ENCODE measurements at places on chromosomes 16 and 17.

GRCh38 chr17:51435641-51436091, 175.3 kb downstream of the UTP18 start:
- peak; percentile 62 for DNase-seq

DNA sequence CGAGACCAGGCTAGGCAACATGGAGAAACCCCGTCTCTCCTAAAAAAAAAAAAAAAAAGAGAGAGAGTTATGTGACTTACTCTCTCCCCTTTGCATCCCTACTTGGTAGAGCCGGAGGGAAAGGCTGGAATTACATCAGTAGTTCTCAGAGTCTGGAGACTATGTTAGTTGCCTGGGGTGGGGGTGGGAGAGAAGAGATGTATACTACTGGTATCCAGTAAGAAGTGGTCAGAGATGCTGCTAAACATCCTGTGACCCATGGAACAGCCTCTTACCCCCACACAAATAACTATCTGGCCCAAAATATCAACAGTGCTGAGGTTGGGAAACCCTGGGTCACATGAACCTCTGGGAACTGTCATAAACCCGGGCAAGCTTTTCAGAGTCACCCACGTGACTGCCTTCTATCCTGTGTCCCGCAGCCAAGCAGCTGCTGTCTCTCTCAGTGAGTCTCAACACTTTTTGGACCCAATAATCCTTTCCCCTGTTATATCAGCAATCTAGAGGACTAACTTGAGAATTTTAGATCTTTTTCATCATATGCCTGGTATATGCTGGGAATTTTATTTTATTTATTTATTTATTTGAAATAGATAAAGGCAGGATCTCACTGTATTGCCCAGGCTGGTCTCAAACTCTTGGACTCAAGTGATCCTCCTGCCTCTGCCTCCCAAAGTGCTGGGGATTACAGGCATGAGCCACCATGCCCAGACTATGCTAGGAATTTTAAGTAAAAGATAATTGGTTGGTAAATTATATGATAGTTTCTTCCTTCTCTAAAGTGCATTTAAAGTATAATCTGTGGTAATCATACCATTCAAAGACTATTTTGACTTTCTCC, 8.7 kb downstream of the EIF1 start:
- no peak for DNase-seq

DNA sequence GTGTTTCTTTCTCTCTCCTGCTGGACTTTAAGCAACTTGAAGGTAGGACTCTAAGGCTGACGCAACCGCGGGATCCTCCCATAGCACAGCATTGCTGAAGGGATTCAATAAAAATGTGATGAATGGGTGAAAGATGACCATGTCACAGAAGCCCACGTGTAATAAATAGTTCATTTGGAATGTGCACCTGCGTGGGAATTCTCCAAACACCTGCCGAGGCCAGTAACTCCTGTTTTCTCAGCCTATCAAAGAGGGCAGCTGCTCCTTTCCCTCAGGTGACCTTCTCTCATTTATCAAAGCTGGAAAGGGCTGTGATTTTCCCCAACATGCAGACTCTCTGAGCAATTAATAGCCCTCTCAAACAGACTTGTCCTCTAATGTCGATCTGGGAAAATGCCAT, 235.7 kb downstream of the STX8 start:
- DNase-seq = no peak

GRCh38 chr16:11391576-11391975, 46.3 kb downstream of the RMI2 start:
- DNase-seq = peak; percentile 83

DNA sequence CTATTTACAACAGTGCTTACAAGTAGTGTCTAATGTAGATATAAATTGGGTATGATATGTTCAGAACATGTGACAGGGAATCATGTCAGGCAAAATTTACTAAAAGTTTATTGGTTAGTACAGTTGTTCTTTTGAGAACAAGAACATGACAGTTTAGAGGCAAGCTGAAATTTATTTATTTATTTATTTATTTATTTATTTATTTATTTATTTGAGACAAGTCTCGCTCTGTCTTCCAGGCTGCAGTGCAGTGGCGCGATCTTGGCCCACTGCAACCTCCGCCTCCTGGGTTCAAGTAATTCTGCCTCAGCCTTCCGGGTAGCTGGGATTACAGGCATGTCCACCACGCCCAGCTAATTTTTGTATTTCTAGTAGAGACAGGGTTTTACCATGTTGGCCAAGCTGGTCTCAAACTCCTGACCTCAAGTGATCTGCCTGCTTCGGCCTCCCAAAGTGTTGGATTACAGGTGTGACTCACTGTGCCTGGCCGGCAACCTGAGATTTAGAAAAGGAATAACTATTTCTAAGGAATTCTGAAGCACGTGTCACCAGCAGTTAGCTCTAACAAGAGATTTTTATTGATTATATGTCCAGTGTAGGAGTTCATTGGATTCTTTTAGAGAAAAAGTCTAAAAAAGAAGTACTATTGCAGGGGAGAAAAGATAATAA, 24.9 kb downstream of the MRTFB start:
- DNase-seq = no peak

DNA sequence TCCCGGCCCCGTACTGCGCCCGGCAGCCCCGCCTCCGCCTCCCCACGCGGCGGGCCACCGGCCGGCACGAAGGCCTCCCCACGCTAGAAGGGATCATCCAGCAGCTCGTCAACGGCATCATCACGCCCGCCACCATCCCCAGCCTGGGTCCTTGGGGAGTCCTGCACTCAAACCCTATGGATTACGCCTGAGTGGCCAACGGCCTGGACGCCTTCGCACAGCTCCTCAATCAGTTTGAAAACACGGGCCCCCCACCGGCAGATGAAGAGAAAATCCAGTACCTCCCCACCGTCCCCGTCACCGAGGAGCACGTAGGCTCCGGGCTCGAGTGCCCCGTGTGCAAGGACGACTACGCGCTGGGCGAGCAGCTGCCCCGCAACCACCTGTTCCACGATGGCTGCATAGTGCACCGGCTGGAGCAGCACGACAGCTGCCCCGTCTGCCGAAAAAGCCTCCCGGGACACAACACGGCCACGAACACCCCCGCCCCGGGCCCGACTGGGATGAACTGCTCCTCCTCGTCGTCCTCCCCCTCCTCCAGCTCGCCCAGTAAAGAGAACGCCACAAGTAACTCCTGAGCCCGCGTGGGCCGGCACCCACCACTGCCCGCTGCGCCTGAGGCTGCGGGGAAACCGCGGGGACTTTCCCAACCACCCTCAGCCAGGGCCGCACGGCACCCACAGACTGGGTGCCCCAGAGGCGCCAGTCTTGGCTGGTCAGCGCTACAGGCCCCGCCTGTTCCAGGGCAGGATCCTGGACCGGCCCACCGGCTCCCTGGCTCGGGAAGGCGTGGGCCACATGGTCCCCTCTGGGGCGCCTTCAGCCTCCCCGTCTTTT, 39.0 kb upstream of the AKAP1 start:
- no peak for DNase-seq

GRCh38 chr17:336110-337021, 16.2 kb downstream of the RPH3AL start:
- no peak for DNase-seq

GRCh38 chr17:16044487-16044886, 44.9 kb downstream of the TTC19 start:
- DNase-seq = no peak

DNA sequence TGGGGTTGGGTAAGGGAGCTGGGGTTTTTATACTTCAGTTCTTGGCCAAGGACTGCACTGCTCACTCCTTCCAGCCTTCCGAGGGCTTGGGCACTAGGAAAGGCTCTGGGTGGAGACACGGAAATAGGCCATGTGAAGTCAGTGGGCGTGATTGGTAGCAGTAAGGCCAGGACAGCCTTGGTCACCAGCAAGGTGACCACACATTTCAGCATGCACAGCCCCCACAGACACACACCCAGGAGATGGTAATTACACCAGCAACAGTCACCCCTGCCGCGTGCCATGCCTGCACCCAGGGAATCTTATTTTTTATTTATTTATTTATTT, 252.5 kb downstream of the SEC14L1 start:
- no peak for DNase-seq

GRCh38 chr17:36566081-36566480, 21.4 kb downstream of the GGNBP2 start:
- no peak for DNase-seq

DNA sequence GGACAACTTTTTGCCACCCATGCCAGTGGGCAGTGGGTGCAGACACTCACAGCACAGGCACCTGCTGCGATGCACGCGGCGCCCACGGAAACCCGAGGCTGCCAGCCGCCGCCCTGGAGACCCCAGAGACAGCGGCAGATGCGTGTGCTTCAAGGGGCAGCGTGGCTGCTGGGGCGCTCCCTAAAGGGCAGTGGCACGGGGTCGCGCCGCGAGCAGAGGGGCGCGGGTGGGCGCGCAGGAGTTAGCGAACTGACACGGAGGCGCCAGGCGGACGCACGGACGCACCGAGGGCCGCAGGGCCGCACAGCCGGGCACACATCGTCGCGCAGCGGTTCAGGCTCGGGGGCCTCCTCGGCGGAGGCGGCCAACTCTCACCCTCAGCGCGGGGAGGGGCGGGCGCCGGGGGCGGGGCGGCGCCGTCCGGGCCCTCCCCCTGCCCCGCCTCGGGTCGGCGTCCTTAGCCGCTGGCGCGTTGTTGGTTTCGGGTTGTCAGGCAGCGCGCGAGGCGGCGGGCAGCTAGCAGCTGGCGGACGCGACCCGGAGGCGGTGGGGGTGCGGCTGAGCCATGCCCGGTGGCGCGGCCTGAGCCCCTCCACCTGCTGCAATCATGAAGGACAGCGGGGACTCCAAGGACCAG, at the start of gene KIF19:
TSS of gene KIF19 (plus strand) at position 484 of the 637 bp plus-strand sequence. CDS start at position 608, 124 bp downstream.
- DNase-seq = peak; percentile 74

- DNase-seq = no peak
Observed at GRCh38 chr16:70665806-70666735, 19.7 kb downstream of the IL34 start.

DNA sequence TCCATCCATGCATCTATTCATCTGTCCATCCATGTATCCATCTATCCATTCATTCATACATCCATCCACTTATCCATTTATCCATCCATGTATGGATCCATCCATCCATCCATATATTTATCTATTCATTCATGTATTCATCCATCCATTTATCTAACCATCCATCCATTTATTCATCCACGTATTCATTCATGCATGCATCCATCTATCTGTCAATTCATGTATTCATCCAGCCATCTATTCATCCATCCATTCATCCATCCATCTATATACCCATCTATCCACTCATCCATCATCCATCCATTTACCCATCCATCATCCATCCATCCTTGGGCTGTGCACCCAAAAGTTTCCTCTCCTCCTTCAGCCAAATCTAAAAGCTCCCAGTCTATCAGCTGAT, 43.4 kb downstream of the GDE1 start:
- no peak for DNase-seq

DNA sequence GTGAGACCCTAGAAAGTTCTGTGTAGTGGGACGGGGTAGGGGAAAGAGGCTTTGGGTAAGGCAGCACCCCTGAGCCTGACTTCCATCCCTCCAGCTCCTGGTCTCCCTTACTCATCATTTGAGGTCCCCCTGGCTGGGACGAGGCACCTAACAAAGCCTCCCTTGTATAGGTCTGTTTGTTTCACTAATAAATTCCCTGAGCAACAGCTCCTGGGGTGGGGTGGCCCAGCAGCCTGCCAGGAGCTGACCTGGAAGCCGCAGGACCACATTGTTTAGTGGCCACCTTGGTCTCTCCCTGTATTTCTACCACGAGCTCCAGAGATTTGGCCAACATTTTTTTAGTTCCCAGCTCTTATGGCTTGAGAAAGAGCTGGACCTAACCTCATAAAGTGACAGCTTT, 7.2 kb downstream of the PRR15L start:
- DNase-seq = no peak

- no peak for DNase-seq
Observed at GRCh38 chr16:4792951-4793513, 2.1 kb upstream of the SMIM22 start.

- no peak for DNase-seq
Observed at GRCh38 chr16:77788181-77789084, at the start of gene VAT1L. Gene VAT1L (plus strand): TSS chr16:77788564. CDS start chr16:77788683, 119 bp downstream.

- no peak for DNase-seq
Observed at GRCh38 chr16:787321-787966, 737 bp downstream of the RPUSD1 start.

- DNase-seq = no peak
Observed at GRCh38 chr17:10776381-10776780, 27.5 kb downstream of the TMEM238L start.

DNA sequence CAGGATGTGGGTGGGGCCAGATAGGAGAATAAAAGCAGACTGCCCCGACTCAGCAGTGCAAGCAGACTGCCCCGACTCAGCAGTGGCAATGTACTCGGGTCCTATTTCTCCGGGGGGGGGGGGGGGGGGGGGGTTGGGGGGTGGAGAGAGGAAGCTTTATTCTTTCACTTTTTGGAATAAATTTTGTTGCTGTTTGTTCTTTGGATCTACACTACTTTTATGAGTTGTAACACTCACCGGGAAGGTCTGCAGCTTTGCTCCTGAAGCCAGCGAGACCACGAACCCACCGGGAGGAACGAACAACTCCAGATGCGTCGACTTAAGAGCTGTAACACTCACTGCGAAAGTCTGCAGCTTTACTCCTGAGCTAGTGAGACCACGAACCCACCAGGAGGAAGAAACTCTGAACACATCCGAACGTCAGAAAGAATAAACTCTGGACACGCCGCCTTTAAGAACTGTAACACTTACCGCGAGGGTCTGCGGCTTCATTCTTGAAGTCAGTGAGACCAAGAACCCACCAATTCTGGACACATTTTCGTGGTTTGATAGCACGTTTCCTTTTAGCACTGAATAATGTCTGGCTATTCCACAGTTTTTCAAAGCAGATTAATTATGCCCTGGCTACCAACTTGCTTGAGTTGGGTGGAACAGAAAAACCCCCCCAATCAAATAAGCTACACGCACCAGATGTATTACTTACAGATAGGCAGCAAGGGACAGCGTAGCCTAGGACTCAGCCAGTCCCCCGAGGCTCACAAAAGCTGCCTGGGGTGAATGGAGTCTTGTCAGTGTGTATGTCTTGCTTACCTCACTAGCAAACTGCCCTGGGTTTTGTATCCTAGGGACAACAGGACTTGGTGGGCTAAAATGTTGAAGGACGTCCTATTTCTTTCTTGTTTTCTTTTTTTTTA, 11.9 kb downstream of the FZD2 start:
- no peak for DNase-seq

DNA sequence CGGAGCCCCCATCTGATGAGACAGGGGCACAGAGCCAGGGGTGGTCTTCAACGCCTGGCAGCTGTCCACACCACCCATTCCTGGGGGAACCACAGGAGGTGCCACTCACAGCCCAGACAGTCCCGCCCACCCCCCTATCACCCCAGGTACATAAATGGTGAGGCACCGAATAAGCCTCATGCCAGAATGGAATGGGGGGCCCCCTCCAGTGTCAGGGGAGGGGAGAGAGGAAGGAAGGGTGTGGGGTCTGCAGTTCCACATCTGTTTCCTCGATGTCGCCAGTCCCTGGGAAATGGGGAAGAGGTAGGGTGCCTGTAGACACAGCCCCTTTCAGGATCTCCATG, 1.7 kb downstream of the TMC6 start:
- DNase-seq = no peak
